Activated CD4-positive, alpha-beta memory T cell treated with anti-CD3 and anti-CD28 coated beads, Interleukin-2, amount 10 ng/mL, durations not matched to agents 7 days and 5 days (primary cell): ENCODE measurements at places on chromosomes 2 and 18.

DNA sequence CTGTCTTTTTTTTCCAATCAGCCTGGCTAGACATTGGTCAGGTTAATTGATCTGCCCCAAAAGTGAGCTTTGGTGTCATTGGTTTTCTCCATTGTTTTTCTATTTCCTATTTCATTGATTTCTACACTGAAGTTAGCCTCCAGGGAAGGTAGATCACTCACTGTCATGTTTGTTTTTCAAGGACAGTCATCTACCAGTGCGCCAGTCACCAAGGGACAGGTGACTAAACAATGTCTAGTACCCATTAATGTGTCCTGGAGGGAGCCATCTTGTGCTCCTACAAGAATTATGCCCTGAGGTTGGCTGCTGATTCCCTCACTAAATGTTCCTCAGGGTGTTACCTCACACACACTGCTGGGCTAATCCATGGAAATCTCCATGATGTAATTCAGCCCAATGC lies 17.6 kb upstream of the USP40 start:
- DNase-seq = no peak

GRCh38 chr2:236991874-236992273 lies 93.8 kb upstream of the COPS8 start:
- DNase-seq = no peak

GRCh38 chr2:23566241-23567142 lies 181.5 kb downstream of the KLHL29 start:
- DNase-seq = peak; percentile 34

- no peak for DNase-seq
Observed at GRCh38 chr18:2143636-2144035, 427.7 kb downstream of the METTL4 start.

- no peak for DNase-seq
Observed at GRCh38 chr2:48146552-48146951, 240.3 kb upstream of the FBXO11 start.
